ENCODE measurements at places on chromosomes 11 and 22.

- DNase-seq = peak; percentile 97
Observed at GRCh38 chr22:39266398-39267030, 21.7 kb upstream of the PDGFB start.

GRCh38 chr11:130847517-130847916, 68.8 kb downstream of the SNX19 start:
- DNase-seq = no peak

- DNase-seq = no peak
Observed at GRCh38 chr11:96265220-96265737, 77.7 kb downstream of the MAML2 start.

- DNase-seq = no peak
Observed at GRCh38 chr11:36347384-36347906, 51.4 kb downstream of the PRR5L start.

DNA sequence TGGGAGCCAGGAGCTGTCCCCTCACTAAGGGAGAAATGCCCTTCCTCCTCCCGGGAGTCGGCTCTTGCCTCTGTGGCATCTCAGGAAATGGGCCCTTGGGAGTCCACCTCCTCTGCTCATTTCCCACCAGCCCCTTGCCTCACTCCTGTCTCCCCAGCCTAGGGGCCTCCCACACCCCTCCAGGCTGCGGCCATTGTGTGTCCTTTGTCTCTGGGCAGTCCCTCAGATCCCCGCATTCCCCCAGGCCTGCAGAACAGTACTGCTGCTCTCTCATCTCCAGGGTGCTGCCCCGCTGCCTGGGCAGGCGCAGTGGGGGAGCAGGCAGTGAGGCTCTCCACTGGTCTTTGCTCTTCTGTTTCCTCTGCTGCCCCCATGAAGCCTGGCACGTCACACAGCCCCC, 25.0 kb downstream of the ADA2 start:
- no peak for DNase-seq

DNA sequence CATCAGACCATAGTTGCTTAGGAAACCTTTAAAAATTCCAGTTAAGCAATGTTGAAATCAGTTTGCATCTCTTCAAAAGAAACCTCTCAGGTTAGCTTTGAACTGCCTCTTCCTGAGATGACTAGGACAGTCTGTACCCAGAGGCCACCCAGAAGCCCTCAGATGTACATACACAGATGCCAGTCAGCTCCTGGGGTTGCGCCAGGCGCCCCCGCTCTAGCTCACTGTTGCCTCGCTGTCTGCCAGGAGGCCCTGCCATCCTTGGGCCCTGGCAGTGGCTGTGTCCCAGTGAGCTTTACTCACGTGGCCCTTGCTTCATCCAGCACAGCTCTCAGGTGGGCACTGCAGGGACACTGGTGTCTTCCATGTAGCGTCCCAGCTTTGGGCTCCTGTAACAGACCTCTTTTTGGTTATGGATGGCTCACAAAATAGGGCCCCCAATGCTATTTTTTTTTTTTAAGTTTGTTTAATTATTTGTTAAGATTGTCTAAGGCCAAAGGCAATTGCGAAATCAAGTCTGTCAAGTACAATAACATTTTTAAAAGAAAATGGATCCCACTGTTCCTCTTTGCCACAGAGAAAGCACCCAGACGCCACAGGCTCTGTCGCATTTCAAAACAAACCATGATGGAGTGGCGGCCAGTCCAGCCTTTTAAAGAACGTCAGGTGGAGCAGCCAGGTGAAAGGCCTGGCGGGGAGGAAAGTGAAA, 73.4 kb downstream of the NCAPD3 start:
- DNase-seq = no peak

DNA sequence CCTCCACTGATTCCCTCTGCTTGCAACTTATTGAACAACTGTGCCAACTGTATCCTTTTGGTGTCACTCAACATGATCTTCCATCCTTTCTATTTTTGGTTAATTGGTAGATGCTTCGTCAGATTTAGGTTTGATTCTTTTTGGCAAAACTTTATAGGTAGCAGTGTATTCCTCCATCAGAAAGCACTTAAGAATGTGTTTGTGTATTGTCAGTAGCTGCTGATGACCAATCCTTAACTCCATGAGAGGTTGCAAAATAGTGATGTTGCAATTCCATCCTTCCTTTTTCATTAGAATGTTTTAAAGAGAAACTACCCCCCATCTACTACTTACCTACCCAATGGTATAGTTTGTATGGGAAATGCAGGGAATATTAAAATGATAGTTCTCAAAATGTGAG, 22.1 kb downstream of the FAM76B start:
- DNase-seq = peak; percentile 78

GRCh38 chr11:6473451-6474412, at the start of gene TRIM3:
TSS of gene TRIM3 (minus strand) at chr11:6473941. CDS start at chr11:6465695, 8,246 bp downstream.
- peak; percentile 85 for DNase-seq

DNA sequence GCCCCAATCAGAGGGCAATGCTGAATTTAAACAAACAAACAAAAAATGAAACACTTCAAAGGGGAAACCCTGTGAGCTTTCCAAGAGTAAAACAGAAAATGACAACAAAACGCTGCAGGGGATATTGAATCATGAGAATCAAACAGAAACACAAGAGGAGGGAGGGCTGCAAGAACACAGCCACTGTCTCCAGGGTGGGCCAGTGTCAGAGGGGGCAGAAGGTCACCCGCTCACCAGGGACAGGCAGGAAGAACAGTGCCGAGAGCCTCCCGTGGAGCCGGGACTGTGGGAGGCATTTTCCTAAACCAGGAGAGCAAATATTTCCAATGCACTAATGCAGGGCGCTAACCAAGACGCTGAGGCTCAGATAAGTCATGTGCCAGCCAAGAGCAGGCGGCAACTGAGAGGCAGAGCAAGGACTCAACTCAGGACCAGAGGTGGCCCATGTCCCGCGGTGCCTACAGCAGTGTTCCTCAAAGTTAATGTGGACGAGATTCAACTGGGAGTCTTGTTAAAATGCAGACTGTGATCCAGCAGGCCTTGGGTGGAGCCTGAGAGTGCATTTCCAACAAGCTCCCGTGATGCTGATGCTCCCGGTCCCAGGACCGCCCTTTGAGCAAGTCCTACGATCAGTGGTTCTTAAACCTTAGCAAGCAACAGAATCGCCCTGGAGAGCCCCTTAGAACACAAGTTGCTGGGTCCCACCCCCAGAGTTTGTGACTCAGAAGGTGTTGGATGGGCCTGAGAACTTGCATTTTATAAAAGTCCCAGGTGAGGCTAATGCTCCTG, 197.2 kb downstream of the TENM4 start:
- no peak for DNase-seq

- no peak for DNase-seq
Observed at GRCh38 chr11:11937957-11938356, 70.5 kb downstream of the DKK3 start.

DNA sequence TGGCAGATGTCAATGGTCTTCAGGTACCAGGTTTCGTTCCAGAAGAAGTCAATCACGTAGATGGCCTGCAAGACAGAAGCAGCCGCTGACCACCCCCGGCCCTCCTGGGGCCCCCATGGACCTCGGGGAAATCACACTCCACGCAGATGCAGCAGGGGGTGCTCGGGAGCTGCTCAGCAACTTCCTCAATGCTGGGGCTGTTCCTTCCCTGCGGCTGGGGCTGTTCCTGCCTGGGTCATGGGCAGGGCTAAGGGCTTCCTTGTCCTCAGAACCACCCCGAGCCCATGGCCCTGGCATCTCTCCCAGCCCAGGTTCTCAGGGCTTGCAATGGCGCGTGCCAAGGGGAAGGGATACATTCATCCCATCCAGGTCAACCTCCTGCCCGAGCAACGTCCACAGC, 10.3 kb downstream of the DHCR7 start:
- DNase-seq = no peak
